WTC11 (cell line): ENCODE measurements at places on chromosomes 7 and 10. TPM values are rescaled to one million over a fixed set of nuclear protein-coding genes. Genes with fewer than 3 reads are reported as not detected.
A peak's percentile ranks its signal among the peaks of the same experiment; 100 is the strongest.

DNA sequence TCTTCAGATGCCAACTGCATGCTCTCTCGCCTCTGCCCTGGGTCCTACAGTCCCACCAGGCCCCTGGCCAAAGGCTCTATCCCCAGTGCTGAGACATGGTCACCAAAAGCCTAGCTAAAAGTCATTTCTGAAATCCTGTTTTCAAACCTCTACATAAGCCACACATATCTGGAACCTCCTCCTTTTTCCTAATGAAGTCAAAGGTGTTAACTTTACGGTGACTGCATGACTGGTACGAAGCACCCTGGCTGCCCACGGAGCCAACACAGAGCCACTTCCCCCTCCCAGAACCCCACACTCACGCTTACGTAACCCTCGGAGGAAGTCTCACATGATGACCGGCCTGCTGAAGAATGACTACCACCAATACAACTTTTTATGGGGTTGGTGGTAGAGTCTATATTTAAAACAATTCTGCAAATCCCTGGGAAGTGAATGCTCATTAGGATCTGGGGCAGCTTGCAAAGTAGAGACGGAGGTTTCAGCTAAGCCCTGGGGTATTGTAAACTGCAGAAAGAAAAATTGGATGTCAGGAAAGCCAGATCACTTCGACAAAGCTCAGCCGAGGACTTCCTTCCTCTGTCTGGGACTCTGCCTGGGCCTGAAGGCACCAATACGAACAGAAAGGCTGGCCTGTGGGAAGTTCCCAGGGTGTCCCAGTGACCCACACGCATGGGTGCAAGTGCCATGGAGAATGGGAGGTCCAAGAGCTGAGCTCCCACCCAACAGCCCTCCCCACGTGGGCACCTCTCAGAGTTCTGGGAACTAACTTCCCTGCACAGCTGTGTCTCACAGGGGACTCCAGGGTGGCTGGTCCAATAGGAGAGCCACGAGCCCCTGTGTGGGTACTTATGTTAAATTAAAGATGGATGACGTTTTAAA is 50.7 kb downstream of the PDGFA start:
- no peak for DNase-seq

The PRKAR1B gene
- total RNA-seq = 40.8 to 44.1 TPM (median 43.6 TPM) in 3 replicates

GRCh38 chr7:158757404-158757989 is 52.9 kb upstream of the NCAPG2 start:
- no peak for DNase-seq

DNA sequence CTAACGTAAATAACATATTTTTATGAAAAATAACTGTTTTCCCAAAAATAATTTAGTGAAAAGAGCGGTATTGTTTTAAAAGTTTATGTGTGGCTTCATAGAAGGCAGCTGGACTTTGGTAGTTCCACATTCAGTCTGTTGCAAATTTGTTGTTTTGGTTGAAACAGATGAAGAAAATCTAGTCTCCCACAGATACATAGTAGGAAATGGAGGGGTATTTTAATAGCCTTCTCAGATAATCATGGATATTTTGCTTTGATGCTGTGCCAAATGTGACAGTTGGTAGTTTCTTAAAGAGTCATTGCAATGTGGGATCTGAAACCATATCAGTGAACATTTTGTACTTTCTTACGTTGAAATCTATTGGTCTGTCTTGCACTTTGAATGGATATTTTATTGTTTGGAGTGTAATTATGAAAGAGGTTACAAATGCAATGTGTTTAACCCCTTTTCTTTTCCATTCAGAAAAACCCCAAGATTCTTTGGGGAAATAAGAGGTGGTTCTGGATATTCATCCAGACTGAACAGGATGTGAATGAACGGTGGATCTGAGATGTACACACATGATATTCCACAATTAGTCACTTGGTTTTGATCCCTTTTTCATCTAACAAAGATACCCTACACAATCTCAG is 10.4 kb downstream of the ZNF365 start:
- no peak for DNase-seq

The UBTD1 gene
- 29.1 to 35.7 TPM (median 31.2 TPM) in 3 replicates for total RNA-seq

- no peak for DNase-seq
These were observed 30.5 kb upstream of the ZCCHC24 start for GRCh38 chr10:79475877-79476276.

- no peak for DNase-seq
These were observed 529 bp downstream of the CLDN3 start for GRCh38 chr7:73769481-73770001.

The HIPK2 gene
- total RNA-seq = 20.8 to 25.3 TPM (median 21.3 TPM) in 3 replicates

GRCh38 chr7:133778472-133778871 is 348.7 kb upstream of the LRGUK start:
- no peak for DNase-seq

The GOLGA7B gene
- total RNA-seq = 0.07 to 0.24 TPM (median 0.07 TPM) in 3 replicates

The ADARB2 gene
- total RNA-seq = 3.3 to 4.9 TPM (median 3.7 TPM) in 3 replicates

DNA sequence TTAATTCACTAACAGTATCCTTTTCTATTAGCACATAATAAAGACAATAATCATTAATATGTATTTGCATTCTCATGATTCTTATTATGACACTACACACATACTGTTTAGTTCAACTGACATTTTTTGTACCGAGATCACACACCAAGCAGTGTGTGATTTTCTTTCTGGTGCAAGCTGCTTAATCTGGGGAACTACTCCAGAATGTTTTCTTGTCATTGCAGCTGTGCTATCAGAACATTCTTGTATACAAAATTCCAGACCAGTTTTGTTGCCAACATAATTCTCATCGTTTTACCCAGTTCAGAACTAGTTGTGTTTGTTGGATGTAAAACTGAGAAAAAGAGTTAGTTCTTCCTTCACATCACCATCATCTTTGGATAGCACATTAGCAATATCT is 37.4 kb downstream of the VKORC1L1 start:
- no peak for DNase-seq

The ABCB4 gene
- total RNA-seq = 0.71 to 1.2 TPM (median 1.1 TPM) in 3 replicates

DNA sequence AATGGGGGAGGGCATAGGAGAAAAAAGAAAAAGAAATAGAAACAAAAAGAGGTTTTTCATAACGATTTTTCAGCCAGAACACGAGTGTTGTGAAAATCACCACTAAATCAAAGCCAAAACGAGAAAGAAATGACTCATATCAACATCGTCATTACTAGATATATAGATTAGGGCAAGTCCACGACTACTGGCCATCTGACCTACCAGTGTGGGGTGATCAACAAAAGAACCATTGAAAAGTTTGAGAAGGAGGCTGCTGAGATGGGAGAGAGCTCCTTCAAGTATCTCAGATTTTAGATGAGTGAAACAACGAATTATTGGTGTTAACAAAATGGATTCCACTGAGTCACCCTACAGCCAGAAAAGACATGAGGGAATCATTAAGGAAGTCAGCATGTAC is 33.5 kb upstream of the ABCB5 start:
- DNase-seq = no peak

DNA sequence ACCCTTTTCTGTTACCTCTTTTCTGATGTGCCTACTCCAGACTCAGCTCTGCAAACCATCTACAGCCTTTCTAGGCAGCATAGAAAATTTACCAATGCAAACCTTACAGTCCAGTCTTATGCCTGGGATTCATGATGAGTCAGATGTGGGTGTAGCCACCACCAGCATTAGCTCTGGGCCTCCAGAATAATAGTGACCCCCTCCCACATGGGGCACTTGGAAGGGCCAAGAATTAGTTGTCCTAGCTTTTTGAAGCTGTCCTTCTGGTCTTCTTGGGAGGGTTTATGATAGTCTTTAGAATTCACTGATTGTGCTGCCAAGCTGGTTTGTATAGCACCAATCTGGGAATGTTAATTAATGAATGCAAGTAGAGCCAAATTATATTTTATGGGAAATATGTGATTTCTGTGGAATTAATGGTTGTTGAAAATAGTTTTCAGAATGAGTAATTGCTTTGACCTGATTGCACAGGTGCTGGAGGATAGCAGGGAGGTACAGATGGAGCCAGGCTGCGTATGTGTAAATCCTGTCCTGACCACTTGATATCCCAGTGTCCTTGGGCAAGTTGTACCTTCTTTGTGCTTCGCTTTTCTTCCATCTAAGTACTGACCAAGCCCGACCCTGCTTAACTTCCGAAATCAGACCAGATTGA is 94.8 kb downstream of the CPED1 start:
- DNase-seq = no peak

- DNase-seq = peak; percentile 40
These were observed 2.0 kb downstream of the ZMIZ1 start for GRCh38 chr10:79070606-79071395.

GRCh38 chr10:125094806-125095205 is 65.6 kb downstream of the CTBP2 start:
- DNase-seq = peak; percentile 7

The TLX1 gene
- total RNA-seq = 2.1 to 4.6 TPM (median 2.3 TPM) in 3 replicates

DNA sequence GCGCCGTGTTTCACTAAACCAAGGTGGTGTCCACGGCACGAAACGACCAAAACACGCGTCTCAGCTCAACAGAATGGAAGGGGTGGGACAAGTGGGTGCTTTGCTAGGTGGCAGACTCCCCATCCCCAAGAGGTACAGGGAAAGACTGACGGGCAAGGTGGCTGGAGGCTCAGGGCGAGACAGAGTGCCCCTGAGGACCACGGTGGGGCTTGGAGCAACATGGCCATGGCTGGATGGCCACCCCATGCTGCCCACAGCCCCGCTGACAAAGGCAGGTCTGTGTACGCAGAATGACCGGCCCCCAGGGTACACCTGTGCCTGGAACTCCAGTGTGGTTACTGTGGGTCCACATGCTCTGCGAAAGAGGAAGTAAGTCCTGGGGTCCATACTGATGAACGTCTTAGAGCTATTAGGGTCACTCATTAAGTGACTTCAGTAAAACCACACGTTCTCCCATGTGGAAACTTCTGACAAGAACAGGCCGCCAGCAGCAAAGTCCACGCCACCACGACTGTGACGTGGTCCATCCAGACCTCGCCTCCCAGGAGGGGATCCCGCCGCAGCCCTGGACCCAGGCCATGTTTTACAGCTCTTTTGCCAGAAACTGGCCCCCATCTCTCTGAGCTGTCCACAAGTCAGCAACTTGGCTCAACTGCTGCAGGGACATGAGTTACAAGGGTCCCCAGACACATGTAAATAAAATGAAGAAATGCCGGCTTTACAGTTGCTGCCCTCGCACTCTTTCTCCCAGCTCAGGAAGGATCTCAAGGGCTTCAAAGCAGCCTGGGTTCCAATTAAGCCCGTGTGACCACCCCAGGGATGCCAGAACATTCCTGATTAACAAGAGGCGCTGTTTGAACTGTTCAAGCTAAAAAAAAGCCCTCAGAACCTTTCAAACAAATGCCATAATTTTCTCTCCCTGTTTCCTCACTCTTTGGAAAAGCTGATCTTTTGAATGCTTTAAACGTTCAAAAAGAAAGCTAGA is 66.8 kb downstream of the MAD1L1 start:
- DNase-seq = no peak

The KMT2C gene
- total RNA-seq = 38.9 to 45.4 TPM (median 40.8 TPM) in 3 replicates

DNA sequence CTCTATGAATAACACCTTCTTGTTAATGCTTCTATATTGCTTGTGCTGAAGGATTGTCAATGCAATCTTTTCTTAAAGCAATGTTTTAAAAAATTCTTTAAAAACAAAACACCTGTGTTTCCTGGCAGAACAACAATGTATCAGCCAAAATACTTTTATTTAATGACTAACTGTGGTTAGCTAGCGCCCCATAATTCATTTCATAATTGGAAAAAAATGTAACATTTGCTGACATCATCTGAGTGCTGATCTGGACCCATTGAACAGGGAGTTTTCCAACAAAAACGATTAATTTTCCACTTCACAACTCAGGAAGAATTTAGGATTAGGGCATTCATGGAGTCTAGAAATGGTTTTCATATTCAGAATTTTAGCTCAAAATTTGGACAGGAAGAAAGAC is 137.6 kb upstream of the CDK6 start:
- no peak for DNase-seq

DNA sequence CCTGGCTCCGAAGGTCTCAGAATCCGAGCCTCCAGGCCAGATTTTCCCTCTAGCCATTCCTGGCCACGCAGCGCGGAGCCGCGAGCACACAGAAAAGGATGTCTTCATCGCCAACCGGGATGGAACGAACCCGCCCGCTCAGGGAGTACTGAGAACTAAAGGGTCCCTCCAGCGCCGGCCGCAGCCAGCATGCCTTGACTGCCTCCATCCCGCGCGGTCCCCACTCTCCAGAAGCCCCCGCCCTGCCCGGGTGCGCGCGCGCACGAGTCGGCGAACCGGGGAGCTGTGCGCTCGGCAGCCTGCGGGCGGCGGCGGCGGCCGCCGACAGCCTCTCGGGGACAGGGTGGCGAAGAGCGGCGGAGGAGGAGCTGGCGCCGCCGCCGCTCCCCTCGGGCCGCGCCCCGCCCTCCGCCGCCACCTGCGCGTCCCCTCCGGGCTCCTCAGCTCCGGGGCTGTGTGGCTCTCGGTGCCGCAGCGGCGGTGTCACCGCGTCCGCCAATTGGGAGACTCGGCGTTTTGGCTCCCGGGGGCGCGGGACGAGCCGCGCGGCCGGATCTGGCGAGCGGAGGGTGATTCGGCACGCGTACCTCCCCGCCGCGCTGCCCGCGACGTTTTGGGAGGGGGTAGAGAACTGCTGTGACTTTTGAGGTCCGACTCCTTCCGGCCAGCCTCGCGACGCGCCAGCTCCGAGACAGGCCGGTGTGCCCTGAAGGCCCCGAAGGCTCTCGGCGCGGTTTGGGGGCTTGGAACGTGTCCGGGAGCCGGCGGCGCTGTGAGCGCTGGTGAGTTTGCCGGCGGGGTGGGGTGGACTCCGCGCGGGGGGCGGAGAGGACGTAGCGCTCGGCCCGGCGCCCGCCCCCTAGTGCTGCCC is 453 bp upstream of the GALNT17 start:
- DNase-seq = peak; percentile 83

DNA sequence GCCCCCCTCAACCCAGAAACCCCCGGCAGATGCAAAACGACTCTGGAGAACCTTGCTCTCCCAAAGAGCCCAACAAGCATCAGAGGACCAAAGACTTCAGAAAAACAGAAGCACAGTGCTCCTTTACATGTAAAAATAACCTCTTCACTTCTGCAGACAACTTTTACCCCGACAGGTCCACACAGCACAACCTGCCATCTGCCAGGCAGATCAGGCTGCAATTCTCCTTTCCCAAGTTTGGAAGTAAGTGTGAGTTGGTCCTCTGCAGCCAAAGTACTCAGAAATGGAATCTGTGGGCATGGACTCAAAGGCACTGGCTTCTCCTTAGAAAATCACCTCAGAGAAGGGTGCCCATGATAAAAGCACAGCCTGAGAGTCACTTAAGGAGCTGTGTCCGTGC is 26.0 kb downstream of the DOCK4 start:
- DNase-seq = no peak

GRCh38 chr10:119444866-119445265 is 97.7 kb downstream of the RGS10 start:
- no peak for DNase-seq

GRCh38 chr7:147798001-147798400 is 792.6 kb upstream of the C7orf33 start:
- no peak for DNase-seq

The UCMA gene
- total RNA-seq = 1.0 to 1.9 TPM (median 1.5 TPM) in 3 replicates
